ENCODE measurements at places on chromosomes 5 and 9. TPM values are rescaled to one million over a fixed set of nuclear protein-coding genes. Genes with fewer than 3 reads are reported as not detected.
A peak's percentile ranks its signal among the peaks of the same experiment; 100 is the strongest.

DNA sequence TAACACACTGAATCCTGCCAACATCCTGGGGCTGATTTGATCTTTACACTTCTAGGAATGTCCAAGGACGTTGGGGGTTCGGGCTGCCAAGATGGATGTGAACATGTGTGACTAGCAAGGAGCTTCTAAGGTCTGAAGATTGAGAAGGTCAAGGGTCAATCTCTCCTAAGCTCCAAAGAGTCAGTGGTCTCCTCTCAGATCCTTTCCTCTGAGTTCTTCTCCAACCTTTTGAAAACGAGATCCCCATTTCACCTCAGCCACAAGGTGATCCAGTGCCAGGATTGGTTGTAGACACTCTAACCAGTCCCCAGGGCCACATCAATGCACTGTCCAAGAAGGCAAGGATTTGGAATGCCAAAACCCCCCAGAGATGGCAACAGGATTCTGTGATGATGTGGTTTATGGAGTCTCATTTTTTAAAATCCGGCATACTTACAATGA is 266.8 kb downstream of the NDUFS4 start:
- H3K4me3 ChIP-seq, result no peak overlapping the region
- H3K27ac ChIP-seq, result no peak overlapping the region
- H3K36me3 ChIP-seq, result no peaks in the 10 kb centered on the region
- peaks cover 8% of the 10 kb centered on the region for H3K27me3 ChIP-seq
- no peak for DNase-seq
- no peaks in the 10 kb centered on the region for H3K4me1 ChIP-seq

GRCh38 chr9:119298076-119298853 is 71.0 kb downstream of the BRINP1 start:
- no peak overlapping the region for H3K4me3 ChIP-seq
- H3K27me3 ChIP-seq, result no peaks in the 10 kb centered on the region
- no peaks in the 10 kb centered on the region for H3K36me3 ChIP-seq
- no peak for DNase-seq
- H3K4me1 ChIP-seq, result no peaks in the 10 kb centered on the region

- H3K36me3 ChIP-seq, result no peaks in the 10 kb centered on the region
- peaks cover 9% of the 10 kb centered on the region for H3K4me1 ChIP-seq
- no peak overlapping the region for H3K4me3 ChIP-seq
- no peak for DNase-seq
Measured at GRCh38 chr9:123262338-123262737, 6.0 kb downstream of the STRBP start.

The CARTPT gene
- not detected for polyA plus RNA-seq

The AGXT2 gene
- polyA plus RNA-seq, result not detected

- no peak overlapping the region for H3K4me3 ChIP-seq
- H3K36me3 ChIP-seq, result no peaks in the 10 kb centered on the region
- peaks cover 4% of the 10 kb centered on the region for H3K27me3 ChIP-seq
- H3K4me1 ChIP-seq, result no peaks in the 10 kb centered on the region
Measured at GRCh38 chr5:147520450-147520849, 10.6 kb upstream of the DPYSL3 start.

The KIF12 gene
- polyA plus RNA-seq, result not detected

The CCNB1 gene
- polyA plus RNA-seq, result 4.9 TPM

GRCh38 chr5:54049963-54050362 is 260.4 kb downstream of the ARL15 start:
- no peaks in the 10 kb centered on the region for H3K4me1 ChIP-seq
- H3K4me3 ChIP-seq, result no peak overlapping the region
- H3K27me3 ChIP-seq, result no peaks in the 10 kb centered on the region
- no peak for DNase-seq

DNA sequence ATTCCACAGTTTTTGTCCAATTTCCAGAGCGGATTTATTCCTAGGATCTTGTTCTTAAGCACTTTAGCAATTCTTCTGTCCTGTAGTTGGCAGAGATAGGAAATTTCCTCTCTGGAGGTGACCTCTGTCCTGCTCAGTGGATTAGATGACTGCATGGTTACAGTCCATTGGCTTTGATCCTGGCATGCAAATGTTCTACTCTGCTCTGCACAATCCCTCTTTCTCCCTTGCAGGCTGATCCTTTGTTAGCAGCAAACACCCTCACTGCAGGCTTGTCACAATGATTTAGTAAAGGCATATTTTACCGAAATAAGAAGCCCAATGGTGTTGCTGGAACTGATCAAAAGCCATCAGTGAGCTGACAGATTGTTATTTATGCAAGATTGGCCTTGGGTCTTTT is 243.8 kb downstream of the COX7C start:
- H3K27me3 ChIP-seq, result no peaks in the 10 kb centered on the region
- H3K36me3 ChIP-seq, result no peaks in the 10 kb centered on the region
- H3K27ac ChIP-seq, result no peak overlapping the region

The PCDHA9 gene
- polyA plus RNA-seq, result not detected

- no peaks in the 10 kb centered on the region for H3K4me1 ChIP-seq
- DNase-seq, result no peak
- no peak overlapping the region for H3K4me3 ChIP-seq
Measured at GRCh38 chr5:26227245-26227644, 811.1 kb downstream of the CDH9 start.

DNA sequence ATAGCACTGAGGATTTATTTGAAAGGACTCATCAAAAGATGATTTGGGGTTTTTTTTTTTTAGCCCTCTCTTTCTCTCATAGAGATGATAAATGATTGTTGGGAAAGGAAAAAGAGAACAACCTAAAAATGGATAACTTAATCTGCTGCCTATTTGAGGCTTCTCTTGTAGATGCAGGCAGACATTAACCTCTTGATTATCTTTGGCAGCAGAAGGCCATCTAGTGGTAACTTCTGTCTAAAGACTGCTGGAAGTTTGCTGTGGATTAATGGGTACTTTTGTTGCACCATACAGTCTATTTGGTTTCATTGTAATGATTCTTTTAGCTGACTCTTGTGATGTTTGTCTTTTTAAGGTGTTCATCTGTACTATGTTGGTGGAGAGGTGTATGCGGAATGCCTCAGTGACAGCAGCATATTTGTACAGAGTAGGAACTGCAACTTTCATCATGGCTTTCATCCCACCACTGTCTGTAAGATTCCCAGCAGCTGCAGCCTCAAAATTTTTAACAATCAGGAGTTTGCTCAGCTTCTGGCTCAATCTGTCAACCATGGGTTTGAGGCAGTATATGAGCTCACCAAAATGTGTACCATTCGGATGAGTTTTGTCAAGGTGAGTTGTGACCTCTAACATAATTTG is 18.8 kb downstream of the SMIM32 start:
- no peak for DNase-seq
- H3K27ac ChIP-seq, result no peak overlapping the region
- H3K27me3 ChIP-seq, result no peaks in the 10 kb centered on the region
- no peaks in the 10 kb centered on the region for H3K4me1 ChIP-seq
- peaks cover 19% of the 10 kb centered on the region for H3K36me3 ChIP-seq

DNA sequence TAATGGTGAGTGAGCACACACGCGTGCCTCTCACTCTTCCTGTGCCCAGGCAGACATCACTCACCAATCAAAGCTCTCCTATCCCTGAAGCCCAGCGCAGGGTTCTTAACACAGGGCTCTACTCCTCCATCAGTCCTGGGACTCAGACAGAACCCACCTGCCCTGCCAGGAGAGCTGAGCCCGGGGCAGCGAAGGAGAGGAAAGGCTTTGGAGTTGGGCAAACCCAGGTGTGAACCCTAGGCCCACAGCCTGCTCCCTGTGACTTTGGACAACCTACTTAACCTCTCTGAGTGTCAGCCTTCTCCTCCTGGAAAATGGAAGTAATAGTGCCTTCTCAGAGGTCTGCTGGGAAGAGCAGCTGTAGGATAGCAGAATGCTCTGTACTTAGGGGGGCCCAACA is 98.7 kb upstream of the SARDH start:
- H3K27me3 ChIP-seq, result peaks cover 2% of the 10 kb centered on the region
- H3K27ac ChIP-seq, result no peak overlapping the region
- no peak overlapping the region for H3K4me3 ChIP-seq
- DNase-seq, result no peak

DNA sequence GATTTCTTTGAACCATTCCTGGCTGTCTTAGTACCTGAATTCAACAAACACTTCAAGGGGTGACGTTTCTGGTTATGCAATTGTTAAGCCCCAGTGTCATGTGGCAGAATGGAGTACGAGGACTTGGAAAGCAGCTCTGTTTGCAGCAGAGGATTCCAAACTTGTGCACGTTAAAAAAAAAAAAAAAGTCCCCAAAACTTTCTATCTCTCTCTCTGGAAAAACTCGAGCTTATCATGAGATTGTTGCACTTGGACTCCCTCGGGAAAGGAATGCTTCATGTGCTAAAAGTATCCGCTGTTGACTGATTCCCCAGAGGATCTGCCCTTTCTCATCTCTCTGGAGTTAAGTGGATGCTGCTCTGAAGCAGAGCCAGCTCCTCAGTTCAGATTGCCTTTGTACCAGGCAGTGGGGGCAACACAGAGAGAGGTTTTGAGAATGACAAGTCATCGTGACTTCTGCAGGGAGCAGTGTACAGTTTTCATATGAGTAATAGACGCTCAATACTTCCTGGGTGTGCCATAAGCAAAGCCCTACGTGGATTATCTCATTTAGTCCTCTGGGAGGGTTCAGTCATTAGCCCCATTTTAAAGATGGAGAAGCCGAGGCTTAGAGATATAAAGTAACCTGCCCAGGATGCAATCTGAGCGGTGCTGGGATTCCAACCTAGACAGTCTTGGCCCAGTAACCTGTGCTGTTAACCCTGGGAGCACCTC is 28.1 kb downstream of the TMOD1 start:
- no peak overlapping the region for H3K27ac ChIP-seq
- H3K4me3 ChIP-seq, result no peak overlapping the region
- peaks cover under 1% of the 10 kb centered on the region for H3K27me3 ChIP-seq
- DNase-seq, result no peak
- H3K4me1 ChIP-seq, result no peaks in the 10 kb centered on the region
- no peaks in the 10 kb centered on the region for H3K36me3 ChIP-seq

GRCh38 chr5:96566833-96567587 is 95.2 kb upstream of the CAST start:
- H3K4me1 ChIP-seq, result peaks cover 6% of the 10 kb centered on the region
- DNase-seq, result no peak
- H3K27me3 ChIP-seq, result no peaks in the 10 kb centered on the region
- peak overlapping the region; percentile 12 for H3K27ac ChIP-seq
- H3K4me3 ChIP-seq, result peak overlapping the region; percentile 28

DNA sequence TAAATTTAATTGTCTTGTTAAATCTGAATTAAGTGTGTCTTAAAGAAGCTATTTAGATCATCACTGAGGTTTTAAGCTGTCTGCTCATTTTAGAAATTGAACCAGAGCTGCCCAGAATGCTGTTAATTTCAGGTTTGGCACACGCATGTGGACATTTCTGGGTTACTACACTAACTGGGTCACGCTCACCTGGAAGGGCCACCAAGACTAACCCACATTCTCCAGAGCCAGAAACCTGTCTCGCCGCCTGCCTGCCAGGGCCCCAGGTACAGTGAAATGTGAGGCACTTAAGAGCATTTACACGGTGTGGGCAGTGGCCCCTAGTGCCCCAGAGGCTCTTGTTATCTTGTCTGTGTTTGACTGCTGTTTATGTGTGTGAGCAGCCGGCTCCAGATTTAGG is 46.6 kb downstream of the ATP10B start:
- no peaks in the 10 kb centered on the region for H3K36me3 ChIP-seq
- H3K4me1 ChIP-seq, result no peaks in the 10 kb centered on the region
- no peak for DNase-seq
- no peaks in the 10 kb centered on the region for H3K27me3 ChIP-seq

The IGIP gene
- polyA plus RNA-seq, result not detected

DNA sequence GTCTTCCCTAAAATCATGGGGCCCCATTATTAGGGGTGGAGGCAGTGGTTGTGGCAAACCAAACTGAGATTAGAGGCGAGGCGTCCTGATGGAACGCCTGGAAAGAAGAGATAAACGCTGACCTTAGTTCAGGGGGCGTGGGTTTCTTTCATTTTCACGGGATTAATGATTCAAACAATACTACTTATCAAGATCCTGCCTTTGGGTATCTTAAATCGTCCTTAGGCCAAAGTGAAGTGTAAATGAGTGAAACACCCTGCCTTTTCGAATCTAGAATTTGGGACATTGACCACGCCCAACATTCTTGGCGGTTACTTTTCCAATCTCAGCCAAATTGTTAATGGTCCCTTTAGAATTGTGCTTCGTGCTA is 1.0 kb upstream of the UBTD2 start:
- no peak overlapping the region for H3K27ac ChIP-seq
- peaks cover 3% of the 10 kb centered on the region for H3K27me3 ChIP-seq
- peak overlapping the region; percentile 89 for H3K4me3 ChIP-seq

DNA sequence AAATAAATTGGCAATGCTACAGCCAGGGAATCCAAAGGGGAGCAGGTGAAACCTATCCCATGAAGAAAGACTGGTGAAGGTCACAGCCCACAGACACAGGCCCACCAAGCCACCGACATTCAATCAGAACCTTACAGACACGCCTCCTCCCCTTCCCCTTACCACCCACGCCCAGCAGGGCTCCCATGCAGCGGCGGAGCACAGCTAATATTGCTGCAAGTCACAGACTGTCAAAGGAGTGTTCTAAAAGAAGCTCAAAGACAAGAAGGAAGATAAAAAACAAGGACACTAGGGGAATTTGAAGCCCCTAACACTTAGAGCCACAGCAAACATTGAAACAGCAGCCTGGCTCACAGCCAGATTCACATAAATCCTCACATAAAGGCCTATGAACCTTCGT is 91.2 kb downstream of the MED10 start:
- no peak overlapping the region for H3K4me3 ChIP-seq
- H3K36me3 ChIP-seq, result no peaks in the 10 kb centered on the region
- H3K27ac ChIP-seq, result no peak overlapping the region
- DNase-seq, result no peak

GRCh38 chr9:70868041-70868440 is 253.4 kb downstream of the TRPM3 start:
- H3K36me3 ChIP-seq, result no peaks in the 10 kb centered on the region
- H3K27ac ChIP-seq, result no peak overlapping the region
- no peaks in the 10 kb centered on the region for H3K27me3 ChIP-seq
- no peaks in the 10 kb centered on the region for H3K4me1 ChIP-seq
- no peak overlapping the region for H3K4me3 ChIP-seq
